ENCODE measurements at places on chromosomes 11 and 22. TPM values are rescaled to one million over a fixed set of nuclear protein-coding genes. Genes with fewer than 3 reads are reported as not detected.

CD3G gene
- total RNA-seq, result 1.1 TPM

ADM2 gene
- total RNA-seq, result 0.42 TPM

CRYBA4 gene
- total RNA-seq, result not detected

DDB1 gene
- 195 TPM for total RNA-seq

TTC36 gene
- total RNA-seq, result not detected

JHY gene
- total RNA-seq, result 12.0 TPM

PRR33 gene
- not detected for total RNA-seq

CCDC116 gene
- total RNA-seq, result 0.39 TPM

MRGPRF gene
- 29.8 TPM for total RNA-seq

SNAP29 gene
- total RNA-seq, result 30.8 TPM

ZW10 gene
- 13.5 TPM for total RNA-seq

PGA5 gene
- 2.6 TPM for total RNA-seq

OR51B4 gene
- total RNA-seq, result not detected

OR8D1 gene
- total RNA-seq, result not detected

C11orf65 gene
- 0.32 TPM for total RNA-seq

PRDM11 gene
- total RNA-seq, result 11.2 TPM

EFCAB6 gene
- 1.3 TPM for total RNA-seq

MAP6 gene
- total RNA-seq, result 4.8 TPM

CPT1A gene
- 51.9 TPM for total RNA-seq

DCHS1 gene
- total RNA-seq, result 23.0 TPM

IFITM10 gene
- 1.5 TPM for total RNA-seq

OR5A1 gene
- total RNA-seq, result not detected

SMTNL1 gene
- not detected for total RNA-seq

SLN gene
- total RNA-seq, result not detected

RFPL2 gene
- total RNA-seq, result not detected

GVQW3 gene
- total RNA-seq, result 1.1 TPM

SORL1 gene
- 31.8 TPM for total RNA-seq

CD248 gene
- 810 TPM for total RNA-seq

OR5B21 gene
- total RNA-seq, result not detected

MDK gene
- total RNA-seq, result 13.9 TPM

OR52I2 gene
- not detected for total RNA-seq

SMC1B gene
- not detected for total RNA-seq

ELF5 gene
- not detected for total RNA-seq

CHST1 gene
- 3.2 TPM for total RNA-seq

TRIM66 gene
- total RNA-seq, result 7.8 TPM

WEE1 gene
- 17.5 TPM for total RNA-seq

PPME1 gene
- total RNA-seq, result 35.4 TPM

VSIG10L2 gene
- not detected for total RNA-seq
